ENCODE measurements at places on chromosomes 6 and 20.

GRCh38 chr6:8947900-8948299, 512.6 kb upstream of the SLC35B3 start:
- DNase-seq: no peak

GRCh38 chr6:93801101-93801847, 381.9 kb upstream of the EPHA7 start:
- DNase-seq: no peak

DNA sequence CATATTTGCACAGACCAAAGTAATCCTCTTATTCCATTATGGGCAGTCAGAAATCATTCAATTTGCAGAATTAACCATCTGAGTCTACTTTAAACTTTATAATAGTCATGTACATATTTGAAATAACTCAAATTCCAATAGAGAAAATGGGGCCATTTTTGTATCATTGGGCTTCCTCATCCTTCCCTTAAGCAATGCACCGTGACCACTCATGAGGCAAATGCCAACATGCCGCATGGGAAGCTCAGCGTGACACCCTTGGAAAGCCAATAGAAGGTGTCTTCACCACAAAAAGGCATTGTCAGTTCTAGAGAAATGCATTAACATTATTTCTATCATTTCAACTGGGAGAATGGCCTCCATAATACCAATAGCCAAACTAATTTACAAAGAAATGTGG, 38.5 kb downstream of the SIM1 start:
- DNase-seq: no peak

- no peak for DNase-seq
Measured at GRCh38 chr20:61596687-61597330, 344.7 kb downstream of the CDH4 start.

DNA sequence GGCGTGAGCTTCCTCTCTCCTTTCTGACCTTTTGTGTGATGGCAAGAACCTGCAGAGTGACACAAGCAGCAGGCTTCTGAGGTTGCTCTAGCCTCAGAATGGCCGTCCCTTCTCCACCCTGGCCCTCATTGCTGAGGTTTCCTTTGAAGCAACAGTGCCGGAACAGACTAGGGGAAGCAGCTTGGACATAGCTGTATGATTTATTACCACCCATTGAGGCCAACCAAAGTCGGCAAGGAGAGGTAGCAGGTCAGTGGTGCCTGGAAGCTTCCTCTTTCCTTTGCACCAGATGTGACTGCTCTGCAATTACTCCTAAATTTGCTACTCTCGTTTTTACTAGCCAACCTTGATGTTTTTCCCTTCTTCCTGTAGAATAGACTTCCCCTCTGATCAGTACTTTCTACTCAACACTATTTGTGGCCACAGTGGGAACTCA, 31.4 kb downstream of the PTPN1 start:
- DNase-seq: no peak

DNA sequence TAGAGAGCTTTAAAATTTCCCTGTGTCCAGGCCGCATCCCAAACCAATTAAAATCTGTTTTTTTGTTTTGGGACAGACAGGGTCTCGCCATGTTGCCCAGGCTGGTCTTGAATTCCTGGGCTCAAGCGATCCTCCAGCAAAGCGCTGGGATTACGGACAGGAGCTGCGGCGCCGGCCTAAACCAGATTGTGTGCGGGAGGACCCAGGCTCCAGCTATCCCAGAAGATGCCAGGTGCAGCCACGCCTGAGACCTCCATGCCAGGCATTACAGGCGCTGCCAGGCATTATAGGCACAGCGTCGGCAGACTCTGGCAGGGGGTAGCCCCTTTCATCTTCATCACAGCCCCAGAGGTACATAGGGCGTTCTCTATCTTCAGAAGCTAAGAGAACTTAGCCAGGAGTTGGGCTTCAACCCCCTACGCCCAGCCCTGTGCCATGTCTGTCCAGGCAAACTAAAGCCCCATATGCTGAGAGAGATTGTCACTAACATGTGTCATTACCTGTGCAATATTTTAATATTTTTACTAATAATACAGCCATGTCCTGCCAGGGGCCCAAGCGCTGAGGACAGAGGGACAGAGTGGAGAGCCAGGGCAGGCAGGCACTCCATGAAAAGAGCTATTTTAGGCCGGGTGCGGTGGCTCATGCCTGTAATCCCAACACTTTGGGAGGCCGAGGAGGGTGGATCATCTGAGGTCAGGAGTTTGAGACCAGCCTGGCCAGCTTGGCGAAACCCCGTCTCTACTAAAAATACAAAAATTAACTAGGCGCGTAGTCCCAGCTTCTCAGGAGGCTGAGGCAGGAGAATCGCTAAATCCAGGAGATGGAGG, 9.8 kb upstream of the GRM4 start:
- DNase-seq: no peak

DNA sequence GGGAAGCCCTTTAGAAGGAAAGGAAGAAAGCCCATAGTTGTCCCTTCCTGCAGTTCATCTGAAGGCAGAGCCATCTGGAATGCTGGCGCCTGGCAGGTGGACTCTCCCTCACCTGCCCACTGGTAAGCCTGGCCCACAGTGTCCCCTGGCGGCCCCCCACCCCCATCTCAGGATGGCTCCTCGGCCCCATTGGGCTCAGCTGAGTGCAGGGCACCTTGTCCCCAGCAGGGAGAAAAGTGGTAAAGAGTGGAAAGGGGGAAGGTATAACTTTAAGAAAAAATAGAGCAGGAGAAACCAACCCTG, 12.6 kb downstream of the SS18L1 start:
- no peak for DNase-seq

DNA sequence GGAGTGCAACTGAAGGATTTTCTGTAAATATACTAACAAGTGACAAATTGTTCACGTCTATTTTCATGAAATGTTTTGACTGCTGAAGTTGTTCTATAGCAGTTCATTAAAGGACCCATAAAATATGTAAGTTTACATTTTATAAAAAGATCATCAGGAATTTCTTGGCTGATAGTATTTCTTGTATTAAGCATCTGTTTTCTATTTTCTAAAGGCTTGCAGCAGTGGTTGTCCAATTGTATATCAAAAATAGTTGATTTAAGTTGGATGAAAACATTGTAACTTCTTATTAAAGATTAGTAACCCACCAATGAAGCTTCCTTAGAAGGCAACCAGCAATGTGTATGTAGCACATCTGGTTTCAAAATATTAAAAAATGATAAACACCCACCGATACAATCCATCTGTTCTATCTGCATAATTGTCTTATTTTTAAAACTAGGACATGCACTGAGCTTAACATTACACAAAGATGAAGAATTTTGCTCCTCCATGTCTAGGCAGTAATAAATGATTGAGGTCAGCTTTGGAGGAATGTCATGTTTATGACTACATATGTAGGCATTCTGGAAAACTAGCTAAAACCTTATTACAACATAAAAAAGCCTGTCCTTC, 301.3 kb upstream of the TCF21 start:
- no peak for DNase-seq

DNA sequence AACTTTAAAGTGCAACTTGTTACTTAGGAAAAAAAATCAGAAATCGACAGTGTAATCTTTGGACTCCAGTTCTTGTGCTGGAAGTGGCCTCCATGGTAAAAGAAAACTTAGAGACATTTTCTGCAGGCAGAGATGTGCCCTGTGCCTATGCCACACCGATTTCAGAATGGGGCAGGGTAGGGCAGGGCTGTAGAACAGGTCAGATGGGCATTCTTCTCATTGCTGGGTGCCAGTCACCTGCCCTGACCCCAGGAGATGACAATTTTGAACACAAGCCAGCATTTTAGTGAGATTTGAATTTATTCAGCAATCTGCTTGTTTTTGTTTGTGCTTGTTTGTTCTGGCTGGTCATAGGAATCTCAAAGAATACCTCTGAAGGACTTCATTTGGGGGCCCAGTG, 63.3 kb downstream of the SASH1 start:
- no peak for DNase-seq

- no peak for DNase-seq
Measured at GRCh38 chr20:55143601-55144000, 668.2 kb downstream of the DOK5 start.

DNA sequence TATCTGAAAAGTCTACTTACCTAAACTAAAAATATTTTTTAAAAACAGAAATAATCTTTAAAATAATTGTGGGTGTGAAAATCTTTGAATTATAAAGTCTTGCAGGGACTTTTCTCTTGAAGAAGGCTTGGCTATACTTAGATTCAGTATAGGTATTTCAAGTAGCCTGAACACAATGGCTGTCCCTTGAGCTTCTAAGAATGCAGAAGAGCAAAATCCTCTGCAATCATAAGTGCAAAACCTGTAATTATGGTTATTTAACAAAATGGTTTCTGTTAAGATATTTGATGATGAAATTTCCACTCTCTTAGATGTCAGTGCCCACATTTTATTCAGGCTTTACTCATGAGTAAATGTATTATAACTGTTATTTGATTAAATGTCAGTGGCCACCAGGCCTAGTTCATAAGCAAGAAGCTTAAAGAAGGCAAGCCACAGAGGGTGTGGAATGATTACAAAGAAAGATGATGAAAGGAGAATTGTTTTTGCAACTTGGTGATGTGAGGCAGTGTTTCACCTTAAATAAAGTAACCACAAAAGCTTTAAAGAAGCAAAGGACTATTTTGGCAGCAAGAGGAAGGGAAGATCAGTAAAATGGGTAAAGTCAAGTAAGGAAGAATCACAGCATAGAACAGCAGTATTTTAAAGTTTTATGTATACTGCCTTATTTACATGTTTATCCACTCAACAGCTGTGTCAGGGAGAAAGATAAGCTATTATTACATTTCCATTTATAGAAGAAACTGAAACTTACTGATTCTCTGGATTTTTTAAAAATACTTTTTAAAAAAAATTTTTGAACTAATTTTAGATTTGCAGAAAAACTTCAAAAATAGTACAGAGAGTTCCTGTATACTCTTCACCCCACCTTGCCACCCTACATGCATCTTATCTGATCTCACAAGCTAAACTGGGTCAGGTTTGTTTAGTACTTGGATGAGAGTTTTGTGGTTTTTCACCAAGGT, 351.2 kb upstream of the RUNX2 start:
- DNase-seq: no peak

DNA sequence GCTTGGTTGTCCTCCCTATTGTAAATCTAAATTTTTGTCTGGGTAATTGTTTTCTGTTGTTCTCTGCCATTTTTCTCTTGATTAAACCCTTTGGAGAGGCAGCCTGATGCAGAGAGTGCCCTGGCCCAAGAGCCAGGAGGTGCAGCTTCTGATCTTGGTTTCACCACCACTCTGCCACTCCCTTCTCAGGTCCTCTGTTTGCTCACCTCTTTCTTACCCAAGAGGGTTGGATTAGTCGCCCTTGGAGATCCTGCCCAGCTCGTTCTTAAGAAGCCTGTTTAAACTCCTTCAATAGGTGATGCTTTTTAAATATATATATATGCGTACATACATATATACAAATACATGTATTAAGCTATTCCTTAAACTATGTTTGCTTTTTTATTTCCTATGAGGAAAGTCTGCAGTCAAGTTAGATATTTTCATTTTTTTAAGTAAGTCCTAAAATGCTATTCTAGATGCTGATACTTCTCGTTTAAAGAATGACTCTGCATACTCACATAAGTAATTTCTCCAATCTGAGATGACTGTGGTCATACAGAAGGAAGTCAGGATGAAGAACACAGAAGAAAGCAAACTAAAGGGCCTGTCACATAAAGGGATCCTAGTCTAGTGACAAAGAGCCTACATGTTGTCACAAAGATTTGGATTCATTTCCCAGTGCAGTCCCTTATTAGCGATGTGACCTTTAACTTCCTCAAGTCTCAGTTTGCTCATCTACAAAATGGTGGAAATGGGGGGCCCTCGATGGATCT, 19.9 kb downstream of the TPD52L1 start:
- DNase-seq: no peak

DNA sequence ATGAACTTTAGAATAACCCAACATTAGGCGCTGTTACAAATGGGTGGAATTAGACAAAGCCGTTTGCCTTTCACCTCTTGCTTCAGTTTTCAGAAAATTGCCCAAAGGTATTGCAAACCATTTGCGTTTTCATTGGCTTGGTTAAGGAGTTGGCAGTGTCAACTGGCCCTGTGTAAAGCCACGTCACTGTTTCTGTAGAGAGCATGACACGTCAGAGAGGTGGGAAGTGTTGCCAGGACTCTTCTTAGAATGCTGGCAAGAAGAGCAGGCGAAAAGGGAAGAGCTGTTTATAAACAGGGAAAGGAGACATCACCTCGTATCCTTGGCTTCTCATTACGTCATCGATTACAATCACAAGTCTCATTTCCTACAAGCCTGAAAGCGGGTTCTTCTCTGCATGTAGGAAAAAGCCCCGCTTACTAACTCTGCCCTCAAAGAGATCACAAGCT, 4.2 kb upstream of the IRF4 start:
- no peak for DNase-seq

GRCh38 chr6:107691062-107691751, 132.9 kb downstream of the SCML4 start:
- DNase-seq: no peak

- DNase-seq: no peak
Measured at GRCh38 chr20:3465301-3465700, 5.5 kb upstream of the ATRN start.

GRCh38 chr20:44745598-44746366, at the start of gene KCNK15:
TSS of gene KCNK15 (plus strand) at chr20:44745865. CDS start at chr20:44745911, 46 bp downstream.
- peak; percentile 64 for DNase-seq

- no peak for DNase-seq
Measured at GRCh38 chr6:4459032-4459431, 317.2 kb upstream of the CDYL start.

DNA sequence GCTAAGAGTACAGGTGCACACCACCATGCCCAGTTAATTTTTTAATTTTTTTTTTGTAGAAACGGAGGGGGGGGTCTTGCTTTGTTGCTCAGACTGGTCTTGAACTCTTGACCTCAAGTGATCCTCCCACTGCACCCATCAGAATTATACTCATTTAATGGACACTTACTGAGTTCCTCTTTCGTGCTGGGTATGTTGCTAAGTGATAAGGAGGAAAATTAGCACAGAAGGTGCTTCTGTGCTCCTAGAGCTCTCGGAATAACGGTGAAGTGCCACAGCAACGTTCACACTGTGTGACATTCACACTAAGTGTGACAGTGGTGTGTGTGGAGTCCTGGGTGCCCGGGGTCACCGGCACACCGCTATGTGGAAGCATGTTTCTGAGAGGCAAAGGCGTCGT, 32.1 kb upstream of the BMP6 start:
- no peak for DNase-seq

DNA sequence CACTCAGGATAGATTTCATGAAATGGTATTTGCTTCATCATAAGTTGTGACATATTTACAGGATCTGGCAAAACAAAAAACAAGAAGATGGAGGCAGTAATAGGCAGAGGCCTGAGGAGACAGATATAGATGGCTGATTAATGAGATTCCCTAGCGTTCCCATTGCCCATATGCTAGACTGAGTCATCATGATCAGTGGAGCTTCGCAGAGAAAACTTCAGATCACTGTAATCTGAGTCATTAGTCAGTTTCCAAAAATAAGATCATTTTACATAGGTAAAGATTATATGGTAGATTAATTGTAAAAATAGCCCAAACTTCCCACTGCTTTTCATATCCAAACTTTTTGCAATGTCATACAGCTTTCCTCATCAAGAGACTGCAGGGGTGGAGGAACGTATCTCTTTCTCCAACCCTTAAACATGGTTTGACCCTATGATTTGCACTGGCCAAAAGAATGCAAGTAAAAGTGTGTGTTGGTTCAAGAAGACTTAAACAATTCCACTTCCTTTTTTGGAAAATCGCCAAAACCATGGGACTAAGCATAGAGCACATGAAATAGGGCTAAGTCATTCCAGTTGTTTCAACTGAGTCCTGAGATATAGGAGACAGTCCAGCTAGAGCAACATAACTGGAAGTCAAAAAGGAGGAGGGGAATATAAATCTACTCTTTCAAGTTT, 626.0 kb downstream of the RNF144B start:
- no peak for DNase-seq
